ENCODE measurements at places on chromosomes 5 and 9. TPM values are rescaled to one million over a fixed set of nuclear protein-coding genes. Genes with fewer than 3 reads are reported as not detected.

The PRRX2 gene
- 0.45 TPM for total RNA-seq

The PKD2L2 gene
- not detected for total RNA-seq

The GLDC gene
- 129 TPM for total RNA-seq

The MYMK gene
- not detected for total RNA-seq

The C1QTNF2 gene
- not detected for total RNA-seq

The PTGDS gene
- not detected for total RNA-seq

The CBY3 gene
- not detected for total RNA-seq

The PCDHGA9 gene
- total RNA-seq, result 3.2 TPM

The QRFP gene
- not detected for total RNA-seq

The DMGDH gene
- total RNA-seq, result 4.5 TPM

Data from renal cortical epithelial cell (primary cell).